Cortex of kidney (tissue), 1 donor: ENCODE measurements at places on chromosomes 2 and 18.

DNA sequence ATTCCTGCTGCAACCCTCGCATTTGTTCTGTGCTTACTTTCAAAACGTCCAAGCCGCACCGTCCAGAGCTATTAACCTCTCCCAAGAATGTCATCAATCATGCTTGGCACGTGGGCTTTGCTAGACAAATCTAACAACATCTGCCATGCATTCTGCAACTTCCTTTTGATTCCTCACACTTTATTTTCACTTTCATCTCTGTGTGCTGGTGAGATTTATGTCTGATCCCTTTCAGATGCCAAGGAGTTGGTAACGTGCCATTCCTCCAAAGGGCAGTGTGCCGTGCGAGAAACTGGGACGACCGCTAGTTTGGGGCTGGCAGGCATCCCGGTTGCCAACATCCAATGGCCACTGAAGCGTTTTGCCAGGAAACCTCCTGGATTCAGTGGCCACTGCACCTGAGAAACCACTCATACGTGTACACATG, 230.0 kb upstream of the PARD3B start:
- DNase-seq: no peak

GRCh38 chr18:64380117-64380516, 231.2 kb upstream of the LINC00305 start:
- DNase-seq: no peak

DNA sequence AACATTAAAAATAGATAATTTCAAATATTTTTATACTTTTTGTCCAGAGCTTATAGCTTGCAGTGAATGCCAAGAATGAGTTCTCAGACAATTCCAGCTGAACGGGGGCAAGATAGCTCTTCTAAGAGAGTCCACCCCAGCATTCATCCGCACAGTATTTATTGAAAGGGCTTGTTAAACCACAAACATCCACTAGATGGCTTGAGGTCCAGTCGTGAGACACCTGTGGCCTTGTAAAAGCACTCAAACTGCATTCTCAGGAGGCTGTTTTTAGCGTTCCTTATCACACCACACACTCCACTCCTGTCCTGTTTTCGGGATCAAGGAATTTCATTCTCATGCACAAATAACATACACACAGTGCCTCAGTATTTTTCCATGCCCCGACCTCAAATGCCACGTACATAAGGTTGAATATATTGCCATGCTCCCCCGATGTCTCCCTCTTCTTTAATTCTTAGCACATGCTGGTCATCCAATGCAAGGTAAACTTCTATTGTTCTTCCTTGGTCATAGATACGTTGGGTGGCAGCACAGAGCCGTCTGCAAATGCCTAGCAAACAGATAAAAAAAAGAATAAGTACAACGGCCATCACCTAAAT, 47.4 kb downstream of the DNAJC10 start:
- no peak for DNase-seq

- no peak for DNase-seq
Observed at GRCh38 chr2:112916625-112917247, 5.8 kb downstream of the IL37 start.

DNA sequence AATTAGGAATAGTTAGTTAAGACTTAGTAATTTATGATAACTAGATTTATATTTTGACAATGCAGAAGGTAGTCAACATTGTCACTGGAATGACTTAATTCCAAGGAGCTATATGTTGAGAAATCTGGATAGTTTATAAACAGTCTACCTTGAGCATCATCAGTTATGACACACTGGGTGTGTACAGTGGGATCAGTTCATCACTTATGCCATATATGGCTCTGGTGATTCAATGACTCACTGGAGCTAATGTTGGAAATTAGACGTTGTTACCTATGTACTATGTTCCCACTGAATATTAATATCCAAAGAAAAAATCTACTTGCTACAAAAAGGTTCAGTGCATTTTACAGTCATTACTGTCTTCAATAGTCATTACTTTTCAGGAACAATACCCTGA, 34.0 kb upstream of the ITPRID2 start:
- DNase-seq: no peak

GRCh38 chr2:173028671-173029070, 47.0 kb upstream of the MAP3K20 start:
- DNase-seq: no peak

DNA sequence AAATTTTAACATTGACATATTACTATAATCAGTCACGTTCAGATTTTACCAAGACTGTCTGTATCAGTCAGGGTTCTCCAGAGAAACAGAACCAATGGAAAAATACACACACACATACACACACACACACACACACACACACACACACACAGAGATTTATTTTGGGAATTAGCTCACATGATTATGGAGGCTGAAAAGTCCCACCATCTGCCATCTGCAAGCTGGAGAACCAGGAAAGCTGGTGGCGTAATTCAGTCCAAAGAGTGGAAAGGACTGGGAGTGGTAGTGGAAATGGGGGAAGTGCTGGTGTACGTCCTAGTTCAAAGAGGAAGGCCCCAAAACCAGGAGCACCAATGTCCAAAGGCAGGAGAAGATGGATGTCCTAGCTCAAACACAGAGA, 166.4 kb downstream of the AKAIN1 start:
- no peak for DNase-seq

DNA sequence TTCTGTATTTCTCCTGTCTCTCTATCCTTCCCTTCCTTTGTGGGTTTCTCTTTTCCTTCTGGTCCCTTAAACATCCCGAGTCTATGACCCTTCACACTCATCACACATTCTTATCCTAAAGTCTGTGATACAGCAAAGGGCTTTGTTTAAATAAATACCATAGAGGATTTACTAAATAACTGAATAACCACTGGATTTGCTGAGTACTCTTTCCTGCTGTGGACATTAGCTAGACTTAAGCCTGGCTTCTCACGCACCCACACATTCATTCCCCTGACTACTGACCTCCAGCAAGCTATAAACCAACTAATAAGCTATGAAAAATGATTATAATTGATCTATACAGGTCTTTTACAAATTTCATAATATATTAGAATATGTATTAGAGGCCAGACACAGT, 76.6 kb downstream of the COL4A3 start:
- no peak for DNase-seq

GRCh38 chr2:30277582-30277981, 46.2 kb downstream of the LBH start:
- DNase-seq: no peak

- no peak for DNase-seq
Observed at GRCh38 chr2:25228848-25229278, 60.5 kb upstream of the POMC start.

GRCh38 chr18:6328621-6329010, 86.1 kb downstream of the L3MBTL4 start:
- DNase-seq: no peak

DNA sequence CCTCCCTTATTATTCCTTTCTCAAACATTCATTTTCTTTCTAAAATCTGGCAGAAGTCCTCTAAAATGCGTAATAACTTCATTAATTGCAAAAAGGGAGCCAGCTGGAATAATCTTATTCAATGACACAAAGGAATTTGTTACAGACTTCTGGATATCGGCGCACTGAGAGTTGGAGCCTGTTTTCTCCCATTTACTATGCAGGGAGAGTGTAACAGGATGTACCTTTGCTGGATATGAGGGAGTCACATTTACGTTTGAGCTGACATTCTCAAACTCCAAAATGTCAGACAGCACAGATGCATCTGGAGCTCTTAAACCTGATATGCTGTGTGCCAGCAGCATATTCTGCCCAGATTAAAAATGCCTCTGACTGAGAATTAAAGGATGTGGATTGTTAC, 275.3 kb downstream of the TMX3 start:
- DNase-seq: no peak

- no peak for DNase-seq
Observed at GRCh38 chr18:24002479-24002878, 12.1 kb upstream of the TTC39C start.
